Cardiac muscle cell (in vitro differentiated cells and primary cell): ENCODE measurements at places on chromosomes 16 and 17.

DNA sequence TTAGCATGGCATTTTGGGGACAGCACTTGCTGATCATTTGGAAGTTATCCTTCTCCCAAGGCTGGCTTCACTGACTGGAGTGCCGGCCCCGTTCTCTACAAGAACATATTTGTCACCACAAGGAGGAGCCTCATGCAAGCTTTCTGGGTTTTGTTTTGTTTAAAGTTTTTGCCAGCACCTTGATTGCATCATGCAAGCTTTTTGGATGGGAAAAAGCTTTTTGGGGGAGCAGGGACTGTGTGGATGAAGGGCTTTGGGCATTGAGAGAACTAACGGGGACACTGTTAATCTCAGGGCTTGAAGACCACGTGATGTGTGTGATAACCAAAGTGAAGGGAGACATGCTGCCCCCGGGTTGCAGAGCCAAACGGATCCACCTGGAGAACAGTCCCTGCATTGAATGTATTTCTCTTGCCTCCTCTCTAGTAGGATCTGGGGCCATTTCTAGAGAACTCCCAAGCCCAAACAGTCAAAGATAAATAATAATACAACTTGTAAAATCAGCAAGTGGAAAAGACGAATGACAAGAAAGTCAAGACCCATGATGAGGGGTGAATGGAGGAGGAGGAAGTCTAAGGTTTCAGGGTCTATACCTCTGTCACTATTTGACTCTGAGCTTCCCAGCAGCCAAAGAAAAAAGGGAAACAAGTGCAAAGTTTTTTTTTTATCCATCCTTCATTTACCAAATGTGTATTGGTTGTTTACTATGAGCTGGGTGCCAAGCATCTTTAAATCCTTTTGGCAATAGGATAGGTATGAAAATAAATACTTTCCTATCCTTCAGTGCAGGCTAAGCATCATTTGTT lies 17.2 kb downstream of the TMEM114 start:
- peak; percentile 41 for DNase-seq

DNA sequence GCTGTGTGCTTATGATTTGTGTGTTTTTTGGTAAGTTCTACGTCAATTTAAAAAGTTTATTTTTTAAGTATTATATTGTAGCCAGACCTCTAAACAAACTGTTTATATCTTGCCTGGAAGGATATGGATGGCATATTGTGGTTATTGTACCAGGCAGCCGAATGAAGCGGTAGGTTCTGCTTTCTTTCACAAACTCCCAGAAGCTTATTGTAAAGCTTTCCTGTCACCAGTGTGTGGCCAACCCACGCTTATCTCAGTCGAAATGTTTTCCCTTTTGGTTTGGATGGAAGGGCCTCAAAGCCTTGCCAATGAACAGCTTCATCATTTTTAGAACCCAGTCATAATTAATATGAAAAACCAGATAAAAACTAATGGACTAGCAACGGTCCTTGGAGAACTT lies 53.1 kb downstream of the CYB5B start:
- DNase-seq = peak; percentile 53

- peak; percentile 44 for DNase-seq
Observed at GRCh38 chr17:45096141-45096540, 35.0 kb downstream of the NMT1 start.

GRCh38 chr16:31253642-31254045 lies 6.1 kb upstream of the ITGAM start:
- peak; percentile 10 for DNase-seq

DNA sequence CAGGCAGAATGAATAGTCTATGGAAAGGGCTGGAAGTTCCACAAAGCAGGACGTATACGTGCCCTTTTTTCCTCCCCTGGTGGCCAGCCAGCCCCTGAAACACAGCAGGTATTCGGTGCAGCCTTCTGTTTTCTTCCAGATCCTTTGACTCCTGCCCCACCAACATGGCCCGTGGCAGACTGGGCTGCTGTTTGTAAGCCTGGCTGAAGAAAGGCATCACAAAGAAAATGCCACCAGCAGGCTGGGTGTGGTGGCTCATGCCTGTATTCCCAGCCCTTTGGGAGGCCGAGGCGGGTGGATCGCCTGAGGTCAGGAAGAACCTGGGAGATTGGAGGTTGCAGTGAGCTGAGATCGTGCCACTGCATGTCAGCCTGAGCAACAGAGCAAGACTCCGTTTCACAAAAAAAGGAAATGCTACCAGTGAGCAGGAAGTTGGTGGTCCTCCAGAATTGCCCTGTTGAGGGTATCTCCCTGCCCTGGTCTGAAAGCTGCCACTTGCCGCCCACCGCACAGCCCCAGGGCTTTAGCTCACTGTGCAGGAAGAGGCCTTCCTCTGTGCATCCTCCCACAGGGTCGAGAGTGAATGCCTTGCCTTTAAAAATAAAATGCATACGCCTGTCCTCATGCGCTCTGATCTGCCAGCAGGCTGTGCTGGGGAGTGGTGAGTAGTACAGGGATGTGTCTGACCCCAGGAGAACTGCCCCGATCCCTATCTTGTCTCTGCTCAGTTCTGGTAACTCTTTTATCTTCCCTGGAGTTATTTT lies 587.7 kb downstream of the MAF start:
- DNase-seq = no peak

DNA sequence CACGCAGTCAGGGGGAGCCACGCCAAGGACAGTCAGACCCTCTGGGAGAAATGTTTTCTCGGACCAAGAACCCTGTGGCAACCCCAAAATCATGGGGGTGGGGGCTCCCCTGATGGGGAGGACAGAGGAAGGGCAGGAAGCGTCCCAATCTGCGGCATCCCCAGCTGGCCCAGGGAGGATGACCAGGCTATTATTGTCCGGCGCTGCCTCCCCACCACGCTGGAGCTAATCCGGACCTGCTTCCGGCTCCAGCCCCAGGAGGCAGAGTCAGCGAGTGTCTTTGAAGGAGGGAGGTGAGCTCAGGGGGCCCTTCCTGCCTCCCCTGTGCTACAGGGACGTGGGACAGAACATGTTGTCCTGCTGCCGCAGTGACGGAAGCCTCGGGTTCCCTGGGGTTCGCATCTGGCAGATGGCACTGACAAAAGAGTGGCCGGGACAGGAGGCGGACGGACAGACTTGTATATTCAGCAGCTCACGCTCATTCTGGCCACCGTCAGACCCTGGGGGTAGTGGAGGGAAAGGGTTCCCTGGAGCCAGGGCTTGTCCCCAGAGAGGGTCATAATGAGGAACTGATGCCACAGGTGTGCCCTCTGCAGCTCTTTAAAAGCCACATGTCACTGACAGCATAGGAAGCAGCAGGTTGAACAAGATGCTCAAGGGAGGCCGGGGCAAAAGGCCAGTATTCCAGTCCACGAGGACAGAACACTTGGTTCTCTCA lies 54.3 kb upstream of the CDC42EP4 start:
- DNase-seq = no peak

DNA sequence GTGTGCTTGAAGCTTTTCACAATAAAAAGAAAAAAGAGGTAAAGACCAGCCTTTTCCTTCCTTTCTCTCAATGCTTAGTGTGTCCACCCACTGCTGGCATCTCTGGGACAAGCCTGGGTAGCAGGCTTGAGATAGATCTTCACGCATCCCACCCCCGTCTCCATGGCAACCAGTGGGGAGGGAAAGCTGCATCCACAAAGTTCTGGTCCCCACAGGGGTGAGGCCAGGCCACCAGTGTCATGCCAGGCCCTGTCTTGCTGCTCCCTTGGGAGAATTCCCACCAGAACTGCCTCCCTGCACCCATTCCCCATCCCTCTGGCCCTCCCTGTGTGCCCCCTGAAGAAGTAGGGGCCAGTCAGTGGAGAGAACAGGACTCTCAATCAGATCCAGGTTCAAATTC lies 259.9 kb downstream of the MRTFB start:
- no peak for DNase-seq
